Activated CD8-positive, alpha-beta memory T cell treated with anti-CD3 and anti-CD28 coated beads for 24 hours (primary cell): ENCODE measurements at places on chromosomes 12 and 14.

GRCh38 chr12:109087250-109087649 lies 6.0 kb downstream of the ALKBH2 start:
- DNase-seq: no peak

DNA sequence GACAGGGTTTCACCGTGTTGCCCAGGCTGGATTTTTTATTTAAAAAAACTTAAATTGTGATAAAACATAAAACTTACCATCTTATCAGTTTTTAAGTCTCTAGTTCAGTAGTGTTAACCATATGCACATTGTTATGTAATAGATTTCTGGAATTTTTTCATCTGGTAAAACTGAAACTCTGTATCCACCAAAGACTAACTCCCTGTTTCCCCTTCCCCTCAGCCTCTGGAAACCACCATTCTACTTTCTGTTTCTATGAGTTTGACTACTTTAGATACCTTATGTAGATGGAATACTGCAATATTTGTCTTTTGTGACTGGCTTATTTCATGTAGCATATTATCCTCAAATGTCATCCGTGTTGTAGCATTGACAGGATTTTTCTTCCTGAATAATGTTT lies 12.8 kb upstream of the PLEKHG3 start:
- no peak for DNase-seq

- no peak for DNase-seq
Observed at GRCh38 chr14:65948302-65948701, 535.8 kb downstream of the FUT8 start.

GRCh38 chr14:36771028-36771640 lies 109.5 kb downstream of the PAX9 start:
- DNase-seq: no peak

DNA sequence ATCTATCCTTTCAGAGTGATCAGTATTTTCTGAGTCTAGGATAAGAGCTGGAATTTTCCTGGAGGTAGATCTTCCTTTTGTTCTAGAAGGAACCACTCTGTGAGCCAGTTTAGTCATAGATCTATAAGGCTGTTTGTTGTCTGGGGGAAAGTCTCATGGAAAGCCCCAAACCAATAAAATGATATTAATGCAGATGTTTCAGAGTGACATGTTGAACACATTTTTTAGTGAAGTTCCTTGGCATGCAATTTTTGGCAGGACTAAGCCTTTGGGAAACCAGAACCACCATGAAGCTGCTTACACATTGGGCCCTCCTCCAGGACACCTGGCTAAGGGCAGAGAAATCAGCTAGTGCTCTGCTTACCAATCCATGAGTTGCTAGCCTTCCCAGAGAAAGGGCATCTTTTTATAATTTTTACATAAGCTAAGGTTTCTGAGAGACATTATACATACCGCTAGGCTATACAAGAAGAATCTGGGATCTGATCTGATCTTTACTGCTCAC lies 101.5 kb upstream of the PCED1B start:
- no peak for DNase-seq

GRCh38 chr12:52884526-52885293 lies 20.2 kb downstream of the KRT8 start:
- DNase-seq: peak; percentile 95

DNA sequence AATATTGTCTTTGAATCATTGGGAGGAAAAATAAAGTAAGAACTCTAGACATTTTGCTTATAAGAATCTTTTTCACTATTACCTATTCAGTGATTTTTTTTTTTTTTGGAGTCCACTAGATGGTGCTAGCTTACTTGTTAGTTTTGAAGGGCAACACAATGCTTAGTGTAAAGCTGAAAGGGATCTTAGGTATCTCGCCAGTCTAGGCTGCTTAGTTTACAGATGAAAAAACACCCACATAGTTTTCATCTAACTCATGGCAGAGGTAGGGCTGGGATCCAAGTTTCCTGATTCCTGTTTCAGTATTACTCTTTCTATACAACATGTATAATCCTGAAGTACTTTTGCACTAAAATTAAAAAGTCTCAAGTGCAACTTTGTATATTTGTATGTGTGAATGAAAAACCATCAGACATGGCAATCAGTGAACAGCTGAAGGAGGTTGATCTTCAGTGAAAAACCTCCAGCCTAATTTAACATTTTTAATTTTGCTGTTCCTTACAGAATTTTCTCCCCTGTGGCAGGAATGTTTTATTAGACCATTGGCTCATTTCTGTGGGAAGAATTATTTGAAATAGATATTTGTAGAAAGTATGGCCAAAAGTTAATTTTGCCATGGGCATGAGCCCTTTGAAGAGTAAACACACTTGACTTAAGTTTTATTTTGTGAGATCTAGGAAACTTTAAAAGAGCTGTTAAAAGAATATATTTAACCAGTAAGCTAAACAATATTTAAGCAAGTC lies 40.7 kb downstream of the LRRIQ1 start:
- no peak for DNase-seq

GRCh38 chr14:24196071-24197055 lies 1.1 kb upstream of the TM9SF1 start:
- DNase-seq: no peak

- no peak for DNase-seq
Observed at GRCh38 chr12:29711381-29711780, 72.4 kb downstream of the TMTC1 start.

GRCh38 chr12:42779186-42779859 lies 189.8 kb upstream of the PRICKLE1 start:
- DNase-seq: no peak

DNA sequence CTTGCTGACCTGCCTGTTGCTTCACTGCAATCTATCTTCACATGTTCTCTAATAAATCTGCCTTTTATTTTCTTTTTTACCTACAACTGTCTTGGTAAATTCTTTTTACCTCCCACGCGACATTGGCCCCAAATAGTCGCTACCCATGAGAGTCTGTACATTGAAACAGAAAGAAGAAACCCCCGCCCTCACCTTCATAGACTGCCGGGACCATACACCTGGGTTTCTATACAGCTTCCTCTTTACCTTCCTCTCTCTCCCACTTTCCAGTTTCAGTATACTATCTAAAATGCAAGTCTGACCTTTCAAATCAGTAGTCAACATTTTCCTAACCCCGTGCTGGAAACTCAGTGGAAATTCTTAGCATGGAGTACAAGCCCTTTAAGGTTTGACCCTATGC lies 4.8 kb downstream of the SLC8A3 start:
- no peak for DNase-seq

GRCh38 chr12:83826112-83826511 lies 1086.5 kb downstream of the SLC6A15 start:
- DNase-seq: no peak

DNA sequence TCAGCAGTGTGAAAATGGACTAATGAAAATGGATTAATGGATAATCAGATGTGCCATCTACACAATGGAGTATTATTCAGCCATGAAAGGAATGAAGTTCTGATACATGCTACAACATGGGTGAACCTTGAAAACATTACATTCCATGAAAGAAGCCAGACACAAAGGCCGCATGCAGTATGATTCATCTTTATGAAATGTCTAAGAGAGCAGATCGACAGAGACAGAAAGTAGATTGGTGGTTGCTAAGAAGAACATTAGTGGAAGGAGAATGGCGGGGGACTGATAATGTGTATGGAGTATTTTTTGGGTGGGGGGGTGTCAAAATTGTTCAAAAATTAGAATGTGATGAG lies 47.3 kb downstream of the PRKAB1 start:
- no peak for DNase-seq

DNA sequence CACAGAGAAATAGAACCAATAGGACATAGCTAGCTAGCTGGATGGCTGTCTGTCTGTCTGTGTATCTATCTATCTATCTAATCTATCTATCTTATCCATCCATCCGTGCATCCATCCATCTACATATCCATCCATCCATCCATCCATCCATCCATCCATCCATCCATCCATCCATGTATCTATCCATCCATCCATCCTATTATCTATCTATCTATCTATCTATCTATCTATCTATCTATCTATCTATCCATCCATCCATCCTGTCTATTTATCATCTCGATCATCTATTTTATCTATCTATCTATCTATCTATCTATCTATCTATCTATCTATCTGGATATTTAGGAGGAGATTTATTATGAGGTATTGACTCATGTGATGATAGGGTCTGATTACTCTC lies 84.9 kb downstream of the DNAH10 start:
- no peak for DNase-seq

DNA sequence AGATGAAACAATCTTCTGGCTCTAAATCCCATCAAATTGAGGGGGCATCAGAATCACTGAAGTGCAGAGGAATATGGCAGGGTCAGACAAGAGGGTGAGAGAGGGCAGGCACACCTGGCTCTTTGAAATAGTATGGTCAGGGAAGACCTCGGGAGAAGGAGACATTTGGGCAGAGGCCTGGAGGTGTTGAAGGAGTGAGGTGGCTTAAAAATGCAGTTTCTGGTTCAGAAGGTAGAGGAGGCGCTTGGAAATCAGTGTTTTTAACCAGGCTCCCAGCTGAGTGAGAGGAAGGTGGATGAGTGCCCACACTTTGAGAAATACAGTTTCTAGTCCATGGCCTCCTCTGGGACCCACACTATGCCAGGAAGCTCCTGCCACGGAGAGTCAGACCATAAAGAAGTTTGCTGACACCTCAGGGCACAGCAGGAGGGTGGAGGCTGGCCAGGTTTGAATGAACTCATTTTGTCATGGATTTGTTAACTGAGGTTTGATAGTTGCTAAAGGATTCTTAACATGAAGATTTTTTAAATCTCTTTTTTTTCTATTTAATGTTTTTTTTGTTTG lies 20.1 kb downstream of the NID2 start:
- no peak for DNase-seq

DNA sequence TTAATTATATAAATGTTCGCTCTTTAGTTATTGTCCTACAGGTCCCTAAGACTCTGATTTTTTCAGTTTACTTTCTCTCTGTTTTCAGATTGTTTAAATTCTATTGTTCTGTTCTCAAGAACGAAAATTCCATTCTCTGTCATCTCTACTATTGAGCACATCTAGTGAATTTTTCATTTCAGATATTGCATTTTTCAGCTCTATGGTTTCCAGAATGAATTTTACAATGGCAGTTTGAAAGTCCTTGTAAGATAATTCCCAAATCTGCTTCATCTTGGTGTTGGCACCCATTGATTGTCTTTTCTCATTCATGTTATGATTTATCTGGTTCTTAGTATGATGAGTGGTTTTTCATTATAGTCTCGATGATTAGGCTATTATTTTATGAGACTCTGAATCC lies 519.6 kb upstream of the LRFN5 start:
- no peak for DNase-seq

GRCh38 chr14:20719777-20720176 lies 25.9 kb upstream of the EDDM3A start:
- DNase-seq: no peak

GRCh38 chr14:68794130-68794850 lies 1.4 kb upstream of the ZFP36L1 start:
- peak; percentile 93 for DNase-seq

GRCh38 chr12:49342066-49342913 lies 4.4 kb upstream of the DNAJC22 start:
- peak; percentile 92 for DNase-seq

DNA sequence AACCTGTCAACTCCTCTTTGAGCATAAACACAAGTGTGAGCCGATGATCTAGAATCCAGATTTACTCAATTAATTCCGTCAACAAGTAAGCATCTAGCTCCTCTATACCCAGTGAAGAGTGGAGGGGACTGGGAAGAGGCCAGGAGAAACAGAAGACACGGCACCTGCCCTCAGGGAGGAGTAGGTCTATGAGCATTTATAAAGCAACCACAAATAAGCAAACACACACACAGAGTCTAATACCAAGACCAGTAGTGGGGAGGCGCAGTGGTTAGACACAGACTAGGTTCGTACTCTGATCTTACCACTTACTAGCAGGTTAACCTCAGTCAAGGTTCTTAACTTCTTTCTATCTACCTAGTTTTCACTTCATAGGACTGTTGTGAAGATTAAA lies 5.9 kb upstream of the FOXN3 start:
- no peak for DNase-seq

- peak; percentile 74 for DNase-seq
Observed at GRCh38 chr12:108634341-108634751, 652 bp upstream of the SELPLG start.

GRCh38 chr14:39827901-39828655 lies 395.8 kb upstream of the FBXO33 start:
- no peak for DNase-seq

GRCh38 chr14:62103464-62103863 lies 341.2 kb downstream of the SNAPC1 start:
- DNase-seq: no peak

GRCh38 chr12:11853126-11853525 lies 203.7 kb downstream of the ETV6 start:
- DNase-seq: no peak

DNA sequence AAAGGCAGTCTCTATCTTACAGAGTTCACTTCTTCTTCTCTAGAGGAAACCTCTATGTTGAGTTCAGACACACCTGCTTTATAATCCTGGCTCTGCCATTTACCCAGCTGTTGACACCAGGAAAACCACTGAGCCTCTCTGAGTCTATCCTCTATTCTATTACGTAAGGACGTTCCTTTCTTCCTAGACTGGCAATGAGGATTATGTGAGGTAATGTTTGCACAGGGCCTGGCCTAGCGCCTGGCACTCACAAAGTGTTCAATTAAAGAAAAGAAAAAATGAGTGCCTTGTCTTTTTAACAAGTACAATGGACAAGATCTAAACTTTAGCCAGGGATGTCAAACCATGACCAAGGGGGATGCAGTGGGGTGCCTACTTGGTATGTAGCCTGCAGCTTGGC lies 641.9 kb upstream of the TBX3 start:
- DNase-seq: no peak

DNA sequence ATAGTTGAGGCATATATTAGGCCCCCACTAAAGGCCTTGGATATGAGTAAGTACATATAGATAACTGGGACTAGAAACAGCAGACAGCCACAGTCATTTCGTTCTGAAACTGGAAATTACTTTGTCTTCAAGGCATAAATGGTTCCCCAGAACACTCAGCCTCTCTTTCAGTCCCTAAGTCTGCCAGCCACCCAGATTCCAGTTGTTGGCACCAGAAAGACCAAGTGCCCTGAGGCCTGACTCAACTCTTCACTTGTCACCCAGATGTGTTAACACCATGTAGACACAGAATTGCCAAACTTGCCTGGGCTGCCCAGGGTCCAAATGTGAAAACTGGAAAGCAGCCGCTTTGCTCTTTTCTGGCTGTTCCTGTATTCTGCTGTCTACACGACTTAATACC lies 3.0 kb upstream of the LGALS3 start:
- no peak for DNase-seq

DNA sequence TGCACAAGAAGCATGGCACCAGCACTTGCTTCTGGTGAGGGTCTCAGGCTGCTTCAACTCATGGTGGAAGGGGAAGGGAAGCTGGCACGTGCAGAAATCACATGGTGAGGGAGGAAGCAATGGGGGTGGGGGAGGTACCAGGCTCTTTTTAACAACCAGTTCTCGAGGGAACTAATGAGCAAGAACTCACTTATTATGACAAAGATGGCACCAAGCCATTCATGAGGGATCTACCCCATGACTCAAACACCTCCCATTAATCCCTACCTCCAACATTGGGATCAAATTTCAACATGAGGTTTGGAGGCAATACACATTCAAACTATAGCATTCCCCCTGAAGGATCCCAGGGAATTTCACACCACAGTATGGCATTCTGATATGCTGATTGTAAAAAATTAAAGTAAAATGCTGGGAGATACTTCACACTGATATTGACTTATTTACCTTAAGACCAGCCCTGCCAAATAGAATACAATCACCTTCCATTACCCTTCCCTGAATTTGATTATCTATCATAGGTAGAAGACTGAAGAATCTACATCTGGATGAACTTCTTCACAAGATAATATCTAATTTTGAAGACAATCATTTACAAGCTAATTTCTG lies 201.7 kb upstream of the PLXNC1 start:
- DNase-seq: no peak

- no peak for DNase-seq
Observed at GRCh38 chr12:42235426-42235825, 2.6 kb downstream of the YAF2 start.
